Stimulated activated CD4-positive, alpha-beta T cell treated with anti-CD3 and anti-CD28 coated beads, Interleukin-15, amount 100 ng/mL, for 1 hour (primary cell): ENCODE measurements at places on chromosomes 6 and 20.

GRCh38 chr20:57919049-57919448, 209.2 kb upstream of the PMEPA1 start:
- no peak for DNase-seq

GRCh38 chr6:32637219-32637880, at the start of gene HLA-DQA1:
TSS of gene HLA-DQA1 (plus strand) at chr6:32637406. CDS start at chr6:32637459, 53 bp downstream.
- DNase-seq: no peak

GRCh38 chr20:2822073-2822472, 5.9 kb downstream of the TMEM239 start:
- no peak for DNase-seq

DNA sequence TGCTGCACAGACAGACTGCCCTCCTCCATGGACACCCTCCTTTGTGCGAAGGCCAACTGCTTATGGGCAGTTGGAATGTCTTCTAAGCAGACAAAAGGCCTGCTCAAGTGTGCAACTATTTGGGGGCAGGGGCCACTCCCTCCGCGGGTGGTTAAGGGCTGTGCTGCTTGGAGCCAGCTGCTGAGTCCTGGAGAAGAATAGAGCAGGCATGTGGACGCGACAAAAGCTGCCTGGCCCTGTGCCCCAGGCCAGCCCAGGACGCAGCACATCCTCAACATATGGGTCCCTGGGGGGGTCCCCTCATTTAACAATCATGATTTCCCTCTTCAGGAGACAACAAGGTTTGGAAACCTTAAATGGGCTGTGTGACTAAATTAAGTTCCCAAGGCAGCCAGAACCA, 45.5 kb upstream of the ENTPD6 start:
- no peak for DNase-seq

GRCh38 chr6:42152024-42152423, 9.6 kb upstream of the C6orf132 start:
- DNase-seq: no peak

- DNase-seq: no peak
These were observed 62.6 kb downstream of the RPS12 start for GRCh38 chr6:132877003-132877402.

DNA sequence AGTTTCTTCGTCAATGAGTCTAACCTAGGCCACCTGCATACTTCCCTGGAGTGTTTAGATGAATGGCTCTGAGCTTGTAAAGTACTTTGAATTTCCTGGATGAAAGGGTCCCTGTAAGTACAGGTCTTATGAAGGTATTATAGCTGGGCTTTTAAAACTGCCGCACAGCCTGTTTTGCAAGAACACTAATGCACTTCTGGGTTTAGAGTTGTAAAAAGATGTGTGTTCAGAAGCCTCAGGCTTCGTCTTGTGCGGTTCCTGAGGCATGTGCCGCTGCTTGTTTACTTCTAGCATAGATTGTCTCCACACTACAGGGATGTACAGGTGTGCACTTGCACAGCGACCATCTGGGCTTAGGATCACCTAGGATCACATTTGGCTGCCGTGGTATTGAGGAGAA, 324.5 kb downstream of the SOX4 start:
- DNase-seq: no peak

GRCh38 chr6:49849213-49849907, 17.0 kb downstream of the CRISP1 start:
- DNase-seq: no peak

- DNase-seq: no peak
These were observed 55.2 kb upstream of the TBC1D7 start for GRCh38 chr6:13383328-13384163.

- DNase-seq: no peak
These were observed 204.7 kb upstream of the SULF2 start for GRCh38 chr20:47989957-47990356.

- no peak for DNase-seq
These were observed 263.4 kb downstream of the NKAIN2 start for GRCh38 chr6:124066946-124067552.

GRCh38 chr20:37938181-37938750, 35.3 kb downstream of the VSTM2L start:
- no peak for DNase-seq

DNA sequence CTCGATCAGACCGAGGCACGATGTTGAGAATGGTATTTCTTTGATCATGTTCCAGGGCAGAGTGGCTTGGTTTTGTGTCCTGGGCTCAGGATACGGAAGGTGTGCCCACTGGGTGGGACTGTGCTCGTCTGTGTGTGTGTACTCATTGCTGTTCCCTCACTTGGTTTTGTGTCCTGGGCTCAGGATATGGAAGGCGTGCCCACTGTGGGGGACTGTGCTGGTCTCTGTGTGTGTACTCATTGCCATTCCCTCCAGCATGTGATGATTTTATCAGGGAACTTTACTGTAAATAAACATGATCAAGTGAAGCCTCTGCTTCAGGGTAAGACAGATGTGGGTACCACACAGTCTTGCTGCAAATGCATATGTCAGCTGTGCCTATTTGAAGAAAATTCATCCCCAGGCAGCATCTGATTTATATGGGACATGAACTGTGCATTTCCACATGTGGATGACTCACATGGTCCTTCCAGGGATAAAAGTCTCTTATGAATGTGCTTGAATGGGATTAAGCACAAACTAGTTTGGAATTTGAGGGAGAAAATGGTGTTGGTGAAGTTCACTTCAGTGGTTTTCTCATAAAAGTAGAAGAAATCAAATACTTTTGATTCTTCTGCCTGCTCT, 274.3 kb downstream of the QKI start:
- no peak for DNase-seq

GRCh38 chr20:10313215-10313614, 94.6 kb downstream of the SNAP25 start:
- DNase-seq: no peak

DNA sequence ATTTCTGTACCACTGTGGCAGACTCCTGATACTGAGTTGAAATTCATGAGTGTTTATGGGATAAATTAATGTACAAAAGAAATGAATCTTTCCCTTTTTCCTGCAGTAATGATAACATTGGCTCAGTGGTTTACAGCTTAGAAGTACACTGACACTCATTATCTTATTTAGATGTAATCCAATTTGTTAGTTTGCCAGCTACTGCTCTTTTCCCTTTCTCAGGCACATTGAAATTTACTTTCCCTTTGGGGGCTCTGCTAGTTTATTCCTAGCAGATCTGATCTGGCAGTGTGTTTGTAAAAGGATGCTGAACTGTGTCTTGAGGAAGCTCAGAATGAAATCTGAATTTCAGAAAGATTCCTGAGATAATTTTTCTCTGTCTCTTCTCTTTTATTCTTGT, 3.0 kb downstream of the CEP250 start:
- DNase-seq: no peak

DNA sequence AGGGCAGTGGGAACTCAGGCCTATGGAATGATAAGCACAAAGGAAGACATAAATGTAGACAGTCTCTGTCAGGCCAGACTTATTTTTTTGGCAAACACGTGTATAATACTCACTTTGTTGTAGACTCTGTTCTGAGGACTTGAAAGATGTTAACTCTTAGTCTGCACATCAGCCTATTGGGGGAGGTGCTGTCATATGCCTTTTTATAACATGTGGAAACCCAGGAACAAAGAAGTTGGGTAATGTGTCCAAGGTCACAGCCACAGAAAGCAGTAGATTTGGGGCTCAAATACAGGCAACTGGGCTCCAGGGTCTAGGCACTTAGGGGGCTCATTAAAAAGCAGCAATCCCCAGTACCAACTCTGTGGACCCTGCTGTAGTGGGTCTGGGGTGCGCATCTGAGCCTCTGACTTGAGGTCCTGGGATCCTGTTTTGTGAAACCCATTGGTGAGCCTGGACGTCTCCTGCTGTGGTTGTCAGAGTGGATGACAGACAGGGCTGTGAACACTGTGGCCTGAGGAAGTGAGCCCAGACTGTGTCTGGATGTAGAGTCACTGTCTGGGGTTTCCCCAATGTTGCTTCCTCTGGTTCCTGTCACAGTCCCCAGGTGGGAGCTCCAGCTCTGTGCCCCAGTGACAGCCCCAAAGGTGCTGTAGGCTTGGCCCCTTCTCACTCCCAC, 50.0 kb downstream of the CDH26 start:
- no peak for DNase-seq

- DNase-seq: no peak
These were observed 187.2 kb downstream of the TFAP2C start for GRCh38 chr20:56816349-56816748.

- no peak for DNase-seq
These were observed 15.0 kb upstream of the PRIM2 start for GRCh38 chr6:57302477-57302876.

GRCh38 chr6:8829296-8829695, 394.0 kb upstream of the SLC35B3 start:
- DNase-seq: no peak

GRCh38 chr6:30882204-30882758, 2.0 kb upstream of the DDR1 start:
- DNase-seq: no peak

- no peak for DNase-seq
These were observed 90.4 kb downstream of the SLC23A2 start for GRCh38 chr20:4910951-4911350.

DNA sequence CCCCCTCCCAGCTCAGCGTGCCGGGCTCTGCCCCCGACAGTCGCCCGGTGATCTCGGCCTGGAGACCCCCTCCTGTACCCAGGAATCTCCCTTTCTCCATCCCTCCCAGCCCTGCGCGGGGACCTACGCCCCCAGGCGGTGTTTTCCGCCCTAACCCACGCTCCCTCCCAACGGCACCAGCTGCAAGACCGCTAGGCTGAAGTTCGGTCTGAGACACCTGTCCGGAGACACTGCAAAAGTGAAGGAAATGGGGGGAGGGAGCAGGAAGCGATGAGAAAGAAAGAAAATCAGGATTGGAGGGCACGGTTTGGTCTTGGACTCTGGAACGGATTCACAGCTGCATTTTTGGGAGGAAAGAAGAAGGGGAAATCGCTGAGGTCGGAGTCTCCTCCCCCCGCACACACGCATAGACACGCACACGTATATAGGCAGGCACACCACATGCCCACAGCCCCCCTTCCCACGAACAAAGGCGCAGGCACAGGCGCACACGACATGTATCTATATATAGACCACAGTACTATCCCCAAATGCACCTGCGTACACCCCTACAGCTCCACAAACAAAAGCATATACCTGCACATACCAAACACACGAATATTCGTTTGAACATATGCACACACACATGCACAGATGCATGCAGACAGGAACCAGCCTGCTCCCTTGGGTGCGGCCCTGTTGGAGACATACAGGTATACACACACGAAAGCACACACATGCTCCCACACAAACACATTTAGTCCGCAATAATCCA, 1.0 kb downstream of the SLC32A1 start:
- no peak for DNase-seq

DNA sequence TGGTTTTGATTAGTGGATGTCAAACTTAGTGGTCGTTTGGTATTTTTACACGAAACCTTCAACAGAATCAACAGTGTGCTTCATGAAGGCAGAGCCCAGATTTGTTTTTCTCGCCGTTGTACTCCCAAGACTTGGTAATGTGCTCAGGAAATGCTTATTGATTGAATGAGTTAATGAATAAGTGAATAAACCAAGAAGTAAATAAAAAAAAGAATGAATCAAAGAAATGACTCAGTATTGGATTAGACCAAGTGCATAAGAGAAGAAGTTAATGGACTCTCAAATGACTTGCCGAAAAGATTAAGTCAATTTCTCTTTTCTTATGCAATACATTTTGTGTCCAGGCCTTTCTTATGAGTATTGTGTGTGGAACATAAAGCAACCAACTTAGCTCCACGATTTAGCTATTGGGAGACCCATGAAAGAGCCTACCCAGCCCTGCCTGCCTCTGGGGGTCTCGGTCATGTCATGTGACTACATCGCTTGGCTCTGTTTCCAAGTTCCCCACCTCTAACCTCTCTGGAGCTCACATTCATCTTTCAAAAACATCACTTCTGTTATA, 10.6 kb upstream of the FUCA2 start:
- DNase-seq: no peak

DNA sequence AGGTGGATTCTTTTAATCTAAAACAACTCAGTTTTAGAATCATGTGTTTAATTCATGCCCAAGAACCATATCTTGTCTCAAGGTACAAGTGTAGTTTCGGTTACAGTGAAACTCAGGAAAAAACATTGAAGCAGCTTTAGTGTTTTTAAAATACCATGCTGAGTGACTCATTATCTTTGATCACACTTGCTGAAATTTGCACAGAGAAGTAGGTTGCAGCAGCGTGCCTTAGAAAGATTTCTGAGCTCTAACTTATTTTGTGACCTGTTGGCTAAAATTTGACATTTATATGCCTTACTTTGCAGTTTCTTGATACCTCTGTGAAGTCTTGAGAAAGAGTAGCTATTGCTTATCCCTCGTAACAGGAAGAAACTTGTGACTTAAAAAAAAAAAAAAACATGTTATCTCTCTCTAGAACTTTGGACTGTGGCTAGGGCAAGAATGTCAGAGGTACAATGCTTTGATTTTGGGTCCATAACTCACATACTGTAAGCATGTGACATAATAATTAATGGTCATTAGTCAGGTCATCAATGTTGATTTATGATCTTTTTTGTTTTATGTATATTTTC, 34.5 kb upstream of the FUCA2 start:
- DNase-seq: no peak

DNA sequence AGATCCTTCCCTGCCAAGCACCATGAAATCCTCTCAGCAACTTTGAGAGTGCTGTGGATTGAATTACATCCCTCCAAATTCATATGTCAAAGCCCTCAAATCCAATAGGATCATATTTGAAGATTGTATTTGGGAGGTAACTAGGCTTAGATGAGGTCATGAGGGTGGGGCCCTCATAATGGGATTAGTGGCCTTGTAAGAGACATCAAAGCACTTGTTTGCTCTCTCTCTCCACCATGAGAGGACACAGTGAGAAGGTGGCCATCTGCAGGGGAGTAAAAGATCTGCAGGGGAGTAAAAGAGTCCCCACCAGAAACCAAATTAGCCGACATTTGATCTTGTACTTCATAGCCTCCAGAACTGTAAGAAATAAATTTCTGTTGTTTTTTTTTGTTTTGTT, 298.2 kb downstream of the SAMD5 start:
- DNase-seq: no peak

DNA sequence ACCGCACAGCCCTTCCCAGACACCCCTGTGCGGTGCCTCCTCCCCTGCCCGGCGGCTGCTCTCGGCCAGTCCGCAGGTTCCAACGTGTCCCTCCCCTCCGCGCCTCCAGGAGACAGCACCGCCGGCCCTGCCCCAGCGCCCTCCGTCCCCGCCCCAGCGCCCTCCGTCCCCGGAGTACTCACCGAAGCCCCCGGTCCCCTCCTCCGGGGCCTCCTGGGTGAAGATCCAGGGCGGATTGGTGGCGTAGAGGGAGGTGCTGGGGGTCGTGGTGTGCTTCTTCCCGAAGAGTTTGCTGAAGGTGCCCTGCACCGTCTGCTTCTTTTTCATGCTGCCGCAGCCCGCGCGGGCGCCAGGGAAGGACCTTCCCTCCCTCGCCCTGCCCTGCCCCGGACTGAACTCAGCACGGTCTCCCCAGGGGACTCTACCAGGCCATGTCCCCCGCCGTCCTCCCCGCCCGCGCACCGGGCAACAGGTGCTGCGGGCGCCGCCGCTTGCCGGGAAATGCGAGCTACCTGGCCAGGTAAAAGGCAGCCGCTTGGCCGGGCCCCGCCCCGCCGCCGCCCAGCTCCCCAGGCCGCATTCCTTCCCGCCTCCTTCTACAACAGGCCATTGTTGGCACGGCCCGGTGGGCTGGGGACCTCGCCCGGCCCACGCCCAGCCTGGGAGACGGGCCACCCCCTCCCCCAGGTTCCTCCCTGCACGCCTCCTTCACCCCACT, at the start of gene C6orf132:
C6orf132 (minus strand) TSS at position 503 of the 718 bp plus-strand sequence; CDS start at position 327, 176 bp downstream.
- DNase-seq: no peak
